ENCODE measurements at places on chromosomes 6 and 20.

DNA sequence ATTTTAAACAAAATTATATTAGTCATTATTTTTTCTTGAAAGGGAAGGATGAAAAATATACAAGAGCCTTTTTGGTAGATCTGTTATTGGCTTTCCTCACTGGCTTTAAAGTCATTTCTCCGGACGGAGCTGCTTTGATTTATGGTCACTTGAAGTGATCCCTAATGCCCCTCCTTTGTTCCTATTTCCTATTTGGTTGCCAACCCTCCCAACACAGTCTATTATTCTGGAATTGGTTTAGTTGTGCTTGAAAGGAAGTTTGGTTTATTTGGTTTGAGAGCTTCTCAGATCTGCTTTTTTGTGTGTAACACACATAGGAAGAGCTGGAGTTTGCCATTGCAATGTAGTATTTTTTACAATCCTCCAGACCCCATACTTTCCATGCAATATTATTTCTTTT is 347.9 kb downstream of the RFPL4B start:
- no peak for DNase-seq

- DNase-seq, result no peak
Measured at GRCh38 chr6:44016131-44016870, 111.0 kb downstream of the MRPL14 start.

- no peak for DNase-seq
Measured at GRCh38 chr20:34717230-34718095, 13.3 kb downstream of the TP53INP2 start.

GRCh38 chr20:23258747-23259121 is 91.9 kb upstream of the NXT1 start:
- DNase-seq, result no peak

DNA sequence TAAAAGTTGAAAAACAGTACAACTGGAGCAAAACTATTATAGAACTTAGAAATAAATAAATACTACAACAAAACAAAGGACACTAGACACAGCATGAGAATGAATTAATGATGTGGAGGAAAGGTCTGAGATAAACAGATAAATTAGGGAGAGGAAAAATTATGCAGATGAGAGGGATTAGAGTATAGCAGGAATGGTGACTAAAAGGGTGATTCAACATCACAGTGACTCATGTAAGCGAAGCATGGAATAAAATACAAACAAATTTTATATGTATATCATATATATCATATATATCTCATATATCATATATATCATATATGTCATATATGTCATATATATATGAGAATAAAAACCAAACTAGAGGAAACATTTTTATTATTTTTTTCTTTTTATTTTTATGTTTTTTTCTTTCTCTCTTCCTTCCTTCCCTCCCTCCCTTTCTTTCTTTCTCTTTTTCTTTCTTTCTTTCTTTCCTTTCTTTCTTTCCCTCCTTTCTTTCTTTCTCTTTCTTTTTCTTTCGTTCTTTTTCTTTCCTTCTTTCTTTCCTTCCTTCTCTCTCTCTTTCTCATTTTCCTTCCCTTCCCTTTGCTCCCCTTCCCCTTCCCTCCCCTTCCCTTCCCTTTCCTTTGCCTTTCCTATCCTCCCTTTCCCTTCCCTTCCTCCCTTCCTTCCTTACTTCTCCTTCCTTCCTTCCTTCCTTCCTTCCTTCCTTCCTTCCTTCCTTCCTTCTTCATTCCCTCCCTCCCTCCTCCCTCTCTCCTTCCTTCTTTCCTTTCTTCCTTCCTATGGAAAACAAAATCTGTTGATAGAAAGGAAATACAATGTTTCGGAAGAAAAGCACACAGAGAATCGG is 1014.6 kb downstream of the GRIK2 start:
- no peak for DNase-seq

GRCh38 chr20:12762725-12763124 is 246.0 kb upstream of the SPTLC3 start:
- DNase-seq, result no peak

DNA sequence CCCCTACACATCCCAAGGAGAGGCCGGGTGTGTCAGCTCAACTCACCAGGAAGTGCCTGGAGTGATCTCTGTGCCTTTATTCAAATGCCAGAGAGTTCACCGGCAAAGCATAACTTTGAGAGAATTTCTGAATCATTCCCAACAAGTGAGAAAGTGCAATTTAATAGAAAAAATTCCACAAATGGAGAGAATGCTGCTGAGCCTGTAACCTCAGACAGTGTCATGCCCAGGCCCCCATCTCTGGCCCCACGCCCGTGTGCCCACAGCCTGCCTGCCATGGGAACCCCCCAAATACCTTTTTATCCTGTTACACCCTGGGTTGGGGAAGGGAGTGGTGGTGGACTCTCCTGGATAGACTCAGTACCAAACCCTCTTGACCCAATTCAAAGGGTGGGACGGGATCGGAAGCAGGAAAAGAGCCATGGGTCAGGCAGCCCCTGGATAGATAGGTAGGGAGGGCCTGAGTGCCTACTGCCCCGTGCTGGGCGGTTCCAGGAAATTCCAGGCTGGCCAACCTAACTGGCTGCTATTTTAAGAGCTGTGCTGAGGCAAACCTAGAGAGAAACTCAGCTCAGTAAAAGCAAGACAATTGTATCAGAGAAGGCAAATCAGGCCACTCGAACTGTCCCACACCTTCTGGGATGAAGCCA is 179.0 kb upstream of the FOXA2 start:
- DNase-seq, result no peak

DNA sequence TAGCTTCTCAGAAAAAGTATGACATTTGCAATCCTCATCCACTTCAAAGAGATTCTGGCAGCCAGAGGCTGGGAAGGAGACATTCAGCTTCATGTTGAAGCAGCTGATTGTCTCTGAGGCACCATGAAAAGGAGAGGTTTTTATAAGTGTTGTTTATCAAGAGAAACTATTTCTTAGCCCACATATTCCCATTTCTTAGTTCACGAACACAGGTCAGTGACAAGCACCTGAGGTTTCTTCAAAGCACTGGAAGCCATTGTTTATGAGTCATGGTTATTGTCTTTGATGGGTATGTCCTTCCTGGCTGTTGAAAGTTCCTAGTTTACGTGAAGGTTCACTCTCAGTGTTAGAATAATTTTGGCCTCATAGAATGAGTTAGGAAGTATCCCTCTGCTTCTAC is 3.0 kb upstream of the DDX43 start:
- no peak for DNase-seq

GRCh38 chr6:16651871-16652270 is 109.4 kb downstream of the ATXN1 start:
- no peak for DNase-seq

GRCh38 chr6:57298741-57299140 is 18.7 kb upstream of the PRIM2 start:
- no peak for DNase-seq

- no peak for DNase-seq
Measured at GRCh38 chr6:170433163-170434116, 119.7 kb downstream of the PSMB1 start.

All from KBM-7 (cell line).